Activated naive CD4-positive, alpha-beta T cell treated with anti-CD3 and anti-CD28 coated beads, Interleukin-2, amount 10 ng/mL, durations not matched to agents 5 hours and 36 hours (primary cell): ENCODE measurements at places on chromosomes 7 and 10. TPM values are rescaled to one million over a fixed set of nuclear protein-coding genes. Genes with fewer than 3 reads are reported as not detected.

The PMPCB gene
- 69.1 TPM for total RNA-seq

The ATE1 gene
- total RNA-seq = 23.1 TPM

The PLAC9 gene
- total RNA-seq = not detected

The ZNF138 gene
- total RNA-seq = 9.5 TPM

The IDE gene
- 25.1 TPM for total RNA-seq

The TAS2R3 gene
- total RNA-seq = 1.5 TPM

The CRPPA gene
- 0.99 TPM for total RNA-seq

The HPSE2 gene
- not detected for total RNA-seq

The CFAP46 gene
- not detected for total RNA-seq

The ADRB1 gene
- total RNA-seq = not detected

The RAPGEF5 gene
- 0.29 TPM for total RNA-seq

The SH2D4B gene
- total RNA-seq = 0.15 TPM

The LRWD1 gene
- 15.8 TPM for total RNA-seq

The CDH23 gene
- 6.0 TPM for total RNA-seq

The CTAGE4 gene
- 4.5 TPM for total RNA-seq

The GATA3 gene
- total RNA-seq = 55.4 TPM
